ENCODE measurements at places on chromosomes 5 and 9. TPM values are rescaled to one million over a fixed set of nuclear protein-coding genes. Genes with fewer than 3 reads are reported as not detected.

GRCh38 chr9:1539216-1539615, 475.9 kb upstream of the SMARCA2 start:
- no peak for DNase-seq

DNA sequence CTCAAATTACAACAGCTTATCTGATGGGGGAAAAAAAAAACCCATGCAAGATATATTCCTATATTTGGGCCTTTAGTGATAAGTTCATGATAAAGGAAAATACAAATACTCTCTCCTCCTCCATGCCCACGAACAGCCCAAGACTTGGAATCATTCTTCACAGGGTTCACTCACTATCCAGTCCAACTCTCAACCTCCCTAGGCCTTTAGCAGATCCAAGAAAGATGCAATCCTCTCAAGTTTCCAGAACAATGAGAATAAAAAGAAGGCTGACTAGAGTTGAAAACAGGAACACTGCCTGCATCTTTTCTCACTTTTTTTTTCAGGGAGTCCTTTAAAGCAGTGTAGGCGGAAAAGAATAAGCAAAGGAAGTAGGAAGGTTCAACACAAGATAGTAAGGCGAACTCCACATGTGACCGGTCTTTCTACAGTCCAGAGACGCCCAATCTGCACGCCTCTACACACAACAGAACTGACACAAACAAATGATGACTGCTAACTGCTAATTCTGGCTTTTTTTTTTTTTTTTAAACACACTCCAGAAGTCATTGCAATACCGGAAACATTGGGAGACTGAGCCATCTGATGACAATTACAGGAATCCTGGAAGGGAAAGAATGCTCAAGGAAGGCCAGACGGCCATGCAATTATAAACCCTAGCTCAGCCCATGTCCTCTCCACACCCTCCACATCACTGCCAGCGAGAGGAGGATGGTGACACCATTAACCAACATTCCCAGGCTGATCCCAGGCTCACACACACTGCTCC, 75.4 kb downstream of the BNC2 start:
- no peak for DNase-seq

- DNase-seq = no peak
These were observed 926 bp upstream of the MYO10 start for GRCh38 chr5:16936989-16937438.

DNA sequence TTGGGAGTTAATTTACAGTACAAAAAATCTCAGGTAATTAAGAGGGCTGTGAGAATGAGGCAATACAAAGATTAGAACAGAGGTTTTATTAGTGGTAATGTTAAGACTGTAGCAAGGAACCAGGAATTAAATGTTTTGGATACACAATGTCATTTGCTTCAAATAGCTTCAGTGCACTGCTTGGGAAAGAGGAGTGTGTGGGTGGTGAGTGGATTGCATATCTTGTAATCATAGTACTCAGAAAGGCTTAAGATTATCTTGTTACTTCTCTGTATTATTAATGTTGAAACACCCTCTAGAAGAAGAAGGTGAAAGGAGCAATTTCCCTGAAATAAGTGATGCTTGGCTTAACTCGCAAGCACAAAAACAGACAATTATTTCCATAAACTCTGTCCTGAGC, 21.0 kb upstream of the TBCA start:
- DNase-seq = no peak

DNA sequence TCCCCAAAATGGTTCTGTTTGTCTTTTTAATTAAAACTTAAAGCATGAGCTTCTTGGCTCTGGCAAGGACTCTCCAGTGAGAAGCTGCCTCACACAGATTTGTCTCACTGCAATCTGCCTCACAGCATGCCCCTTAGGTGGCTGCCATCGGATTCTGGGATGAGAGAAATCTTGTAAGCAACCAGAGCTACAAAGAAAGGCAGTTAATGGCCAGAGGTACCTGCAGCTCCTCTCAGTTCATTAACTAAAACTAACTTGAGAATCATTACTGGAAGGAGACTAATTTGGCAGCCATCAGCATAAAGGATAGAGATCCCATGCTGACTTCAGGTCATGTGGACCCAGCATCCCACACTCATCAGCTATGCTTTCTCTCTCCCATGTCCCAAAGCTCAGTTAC, 220.6 kb upstream of the DMAC1 start:
- no peak for DNase-seq

- DNase-seq = no peak
These were observed 6.7 kb upstream of the BICD2 start for GRCh38 chr9:92771309-92771708.

- no peak for DNase-seq
These were observed 106.8 kb upstream of the FBN2 start for GRCh38 chr5:128644863-128645262.

Gene TTC16
- not detected for total RNA-seq

Gene FGD3
- 0.41 TPM for total RNA-seq

GRCh38 chr9:1606253-1606652, 408.9 kb upstream of the SMARCA2 start:
- no peak for DNase-seq

Gene FOXD4L5
- 0.04 TPM for total RNA-seq

Gene PTPRD
- 25.8 TPM for total RNA-seq

Gene ANXA1
- 167 TPM for total RNA-seq

DNA sequence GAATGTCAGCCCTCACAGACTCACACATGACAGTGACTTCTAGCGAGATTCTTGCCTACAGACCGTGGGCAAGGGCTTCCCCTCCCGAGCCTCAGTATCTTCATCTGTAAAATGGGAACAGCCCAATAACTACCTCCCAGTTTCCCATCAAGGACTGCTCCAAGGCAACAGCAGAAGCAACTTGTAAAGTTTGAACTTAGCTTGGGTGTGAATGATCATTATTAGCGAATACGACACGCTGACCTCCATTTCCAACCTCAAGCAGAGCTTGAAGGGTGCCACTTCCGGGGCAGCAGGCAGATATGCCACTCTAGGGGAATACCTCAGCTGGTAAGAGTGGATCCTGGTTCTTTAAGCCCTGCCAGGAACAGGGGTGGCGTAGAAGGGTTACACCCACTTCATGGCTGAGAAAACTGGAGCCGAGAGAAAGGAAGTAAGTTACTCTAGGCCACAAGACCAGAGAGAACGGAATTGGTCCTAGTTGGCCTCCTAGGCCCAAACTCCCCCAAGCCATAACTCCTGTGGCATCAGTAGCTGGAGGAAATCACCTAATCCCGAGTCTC, 2.0 kb downstream of the RNF44 start:
- no peak for DNase-seq

GRCh38 chr9:131743501-131743900, 3.6 kb upstream of the RAPGEF1 start:
- no peak for DNase-seq

GRCh38 chr5:38783011-38783561, 62.7 kb upstream of the OSMR start:
- DNase-seq = peak; percentile 100

DNA sequence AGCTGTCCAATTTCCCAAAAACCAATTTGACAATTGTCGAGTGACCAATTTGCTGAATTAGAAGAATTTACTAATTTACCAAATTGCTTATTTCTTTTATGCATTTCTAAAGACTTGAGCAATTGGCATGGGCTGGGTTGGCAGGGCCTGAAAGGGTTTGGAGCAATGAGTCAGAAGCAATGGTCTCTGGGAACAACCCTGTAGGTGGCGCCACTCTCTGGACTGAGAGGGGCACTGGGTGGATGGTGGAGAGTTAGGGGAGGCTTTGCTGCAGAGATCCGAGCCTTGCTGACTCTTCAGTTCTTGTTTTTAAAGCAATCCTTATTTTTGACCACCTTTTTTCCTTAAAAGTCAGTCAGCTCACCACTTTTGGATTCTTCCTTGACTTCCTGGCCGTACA, 71.5 kb upstream of the RPS23 start:
- DNase-seq = no peak

GRCh38 chr9:84937581-84937980, 268.1 kb downstream of the NTRK2 start:
- no peak for DNase-seq

GRCh38 chr5:38384396-38384795, 126.0 kb downstream of the EGFLAM start:
- no peak for DNase-seq

DNA sequence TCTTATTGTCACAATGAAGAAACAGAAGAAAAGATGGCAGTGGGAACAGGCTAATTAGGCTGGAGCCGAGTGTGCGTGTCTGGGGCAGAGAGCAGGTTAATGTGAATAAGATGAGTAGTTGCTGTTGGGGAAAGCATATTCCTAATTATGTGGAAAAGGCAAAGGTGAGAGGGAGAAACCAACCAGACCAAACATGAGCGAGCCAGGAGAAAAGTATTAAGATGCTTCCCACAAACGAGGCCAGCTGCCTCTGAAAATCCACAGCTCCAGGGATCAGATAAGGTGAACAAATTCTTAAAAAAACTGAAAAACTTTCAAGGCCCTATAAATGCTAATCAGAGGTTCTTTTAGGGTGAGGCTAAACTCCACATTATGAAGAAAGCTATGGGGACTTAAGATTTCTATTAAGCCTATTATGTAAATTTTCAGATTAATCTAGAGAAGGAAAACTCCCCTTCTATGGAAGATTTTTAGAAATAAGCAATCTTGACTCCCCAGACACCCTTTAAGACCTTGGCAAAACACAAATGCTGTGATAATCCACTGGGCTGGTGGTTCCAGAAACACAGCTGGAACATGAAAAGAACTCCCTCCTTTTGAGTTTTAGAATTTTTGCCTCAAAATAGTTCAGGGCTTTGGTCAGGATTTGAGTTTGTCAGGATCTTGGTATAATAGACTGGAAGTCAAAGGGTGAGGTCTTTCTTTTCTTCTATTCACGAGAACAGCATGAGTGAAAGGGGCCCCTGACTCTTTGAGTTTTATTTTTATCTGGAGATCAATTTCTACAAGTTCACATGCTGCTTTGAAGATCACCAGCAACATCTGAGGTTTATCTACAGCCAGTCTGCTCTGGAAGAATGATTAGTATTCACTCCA, 238.1 kb downstream of the SPOCK1 start:
- DNase-seq = no peak

GRCh38 chr5:50711280-50711679, 44.8 kb downstream of the PARP8 start:
- no peak for DNase-seq

- DNase-seq = no peak
These were observed 18.3 kb upstream of the CAMSAP1 start for GRCh38 chr9:135925496-135926133.

Gene PCDHGB3
- total RNA-seq = 1.3 TPM

DNA sequence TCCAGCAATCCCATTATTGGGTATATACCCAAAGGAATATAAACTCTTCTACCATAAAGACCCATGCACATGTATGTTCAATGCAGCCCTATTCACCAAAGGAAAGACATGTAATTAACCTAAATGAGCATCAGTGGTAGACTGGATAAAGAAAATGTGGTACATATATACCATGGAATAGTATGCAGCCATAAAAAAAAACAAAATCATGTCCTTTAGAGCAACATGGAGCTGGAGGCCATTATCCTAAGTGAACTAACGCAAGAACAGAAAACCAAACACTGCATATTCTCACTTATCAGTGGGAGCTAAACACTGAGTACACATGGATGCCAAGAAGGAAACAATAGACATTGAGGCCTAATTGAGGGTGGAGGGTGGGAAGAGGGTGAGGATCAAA, 27.8 kb downstream of the DTWD2 start:
- DNase-seq = no peak

Data from kidney epithelial cell (primary cell).